ENCODE measurements at places on chromosomes 6 and 20. TPM values are rescaled to one million over a fixed set of nuclear protein-coding genes. Genes with fewer than 3 reads are reported as not detected.

DNA sequence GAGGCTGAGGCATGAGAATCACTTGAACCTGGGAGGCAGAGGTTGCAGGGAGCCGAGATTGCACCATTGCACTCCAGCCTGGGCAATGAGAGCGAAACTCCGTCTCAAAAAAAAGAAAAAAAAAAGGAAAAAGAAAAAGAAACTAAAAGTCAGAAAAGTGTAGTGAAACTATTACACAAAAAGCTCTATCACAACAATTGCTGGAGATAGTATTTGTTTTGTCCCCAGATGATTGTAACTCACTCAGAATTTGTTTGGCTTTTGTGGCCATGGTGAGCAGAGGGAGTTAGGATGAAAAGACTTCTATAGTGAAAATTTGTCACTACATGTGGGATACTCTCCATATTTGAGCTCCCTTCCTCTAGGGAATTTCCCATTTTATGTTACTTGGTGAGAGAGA is 5.2 kb upstream of the GOPC start:
- no peak for DNase-seq

DNA sequence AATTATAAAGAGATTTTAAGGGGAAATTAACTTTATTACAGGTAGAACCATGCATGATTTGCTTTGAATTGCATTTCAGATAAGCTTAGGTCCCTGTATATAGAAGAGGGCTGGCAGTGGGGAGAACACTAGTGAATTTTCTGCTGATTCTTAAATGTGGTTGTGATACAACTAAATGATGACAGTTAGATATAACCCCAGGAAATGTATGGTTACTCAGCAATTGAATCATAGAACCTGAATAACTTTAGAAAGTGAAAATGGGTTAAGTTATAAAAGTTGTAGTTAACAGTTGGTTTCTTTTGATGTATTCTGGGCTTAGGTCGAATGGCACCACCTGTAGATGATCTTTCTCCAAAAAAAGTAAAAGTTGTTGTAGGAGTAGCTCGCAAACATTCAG is 70.1 kb downstream of the PHF3 start:
- no peak for DNase-seq

GRCh38 chr6:153207617-153208016 is 76.5 kb upstream of the RGS17 start:
- DNase-seq, result no peak

GRCh38 chr6:40727271-40727670 is 140.1 kb upstream of the LRFN2 start:
- DNase-seq, result no peak

DNA sequence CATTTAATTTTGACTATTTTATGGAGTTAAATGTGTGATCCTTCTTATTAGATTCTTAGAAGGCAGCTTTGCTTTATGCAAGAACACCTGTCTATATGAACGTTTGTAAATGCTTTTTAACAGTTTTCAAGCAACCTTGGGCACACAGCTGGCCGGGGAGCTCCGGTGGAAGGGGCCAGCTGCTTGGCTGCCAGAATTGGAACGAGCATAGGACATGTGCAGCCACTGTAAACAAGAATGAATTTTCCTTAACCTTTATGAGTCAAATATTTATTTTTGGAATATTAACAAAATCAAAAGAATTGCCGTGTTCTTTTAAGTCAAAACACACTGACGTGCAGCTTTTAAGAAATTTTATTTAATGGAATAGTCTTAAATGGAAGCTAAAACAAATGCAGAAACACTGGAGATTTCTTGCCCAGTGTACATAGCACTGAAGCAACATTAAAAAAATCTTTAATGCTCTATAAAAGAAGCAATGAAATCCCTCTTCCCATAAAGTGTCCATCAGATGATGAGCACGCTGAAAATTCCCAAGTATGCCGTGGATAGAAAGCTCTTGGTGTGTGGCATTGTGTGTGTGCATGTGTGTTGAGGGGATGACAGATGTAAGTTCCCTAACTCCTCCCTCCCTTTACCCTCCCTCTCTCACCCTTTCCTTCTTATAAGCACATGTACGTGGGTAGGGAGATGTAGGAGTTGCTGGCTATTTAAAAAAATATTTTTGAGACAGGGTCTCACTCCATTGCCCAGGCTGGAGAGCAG is 208.9 kb upstream of the EXOC2 start:
- DNase-seq, result peak; percentile 61

GRCh38 chr20:44357020-44357419 is 1.5 kb downstream of the HNF4A start:
- no peak for DNase-seq

TCP11 gene
- polyA plus RNA-seq, result not detected

GRCh38 chr6:143007646-143008045 is 53.0 kb upstream of the AIG1 start:
- DNase-seq, result no peak

GRCh38 chr6:14946753-14947152 is 299.1 kb upstream of the JARID2 start:
- no peak for DNase-seq

EPB41L1 gene
- 25.2 TPM for polyA plus RNA-seq

TRIM10 gene
- polyA plus RNA-seq, result 1.1 TPM

KHDC1 gene
- 7.3 TPM for polyA plus RNA-seq

DNA sequence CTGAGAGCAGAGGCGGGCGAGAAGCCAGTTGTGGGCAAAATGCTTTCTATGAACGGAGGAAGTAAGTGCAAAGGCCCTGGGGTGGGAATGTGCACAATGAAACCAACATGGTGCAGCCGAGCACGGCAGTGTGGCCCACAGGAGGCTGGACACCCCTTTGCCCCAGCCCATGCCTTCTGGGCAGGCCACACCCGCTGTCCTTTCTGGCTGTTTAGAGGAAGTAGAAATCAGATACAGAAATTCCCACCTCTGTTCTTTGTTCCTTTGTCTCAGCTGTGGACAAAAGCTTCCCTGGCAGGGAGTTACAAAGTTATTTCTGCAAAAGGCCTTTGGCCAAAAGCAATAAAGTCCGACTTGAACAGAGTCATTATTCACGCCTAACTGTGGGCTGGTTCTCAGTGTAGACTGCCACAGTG is 11.9 kb downstream of the SULF2 start:
- peak; percentile 48 for DNase-seq

GRCh38 chr20:56735084-56735642 is 106.1 kb downstream of the TFAP2C start:
- DNase-seq, result no peak

DNA sequence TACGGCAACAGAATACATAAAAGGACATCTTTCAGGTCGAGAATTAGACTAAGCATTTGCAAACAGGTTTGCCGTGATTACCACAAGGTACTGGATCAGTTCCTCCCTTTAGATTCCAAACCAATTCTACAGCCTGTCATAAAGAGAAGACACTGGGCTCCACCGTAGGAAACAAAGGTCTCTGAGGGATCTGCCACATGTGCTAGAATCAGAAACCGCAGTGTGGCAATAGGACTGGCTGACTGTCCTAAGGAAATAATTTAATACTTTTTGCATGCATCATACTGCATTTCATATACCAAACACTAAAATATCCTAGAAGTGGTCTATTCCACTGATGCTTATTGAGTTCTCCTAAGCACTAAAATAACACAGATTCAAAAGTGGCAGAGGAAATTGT is 59.2 kb downstream of the POPDC3 start:
- no peak for DNase-seq

RHAG gene
- polyA plus RNA-seq, result not detected

DNA sequence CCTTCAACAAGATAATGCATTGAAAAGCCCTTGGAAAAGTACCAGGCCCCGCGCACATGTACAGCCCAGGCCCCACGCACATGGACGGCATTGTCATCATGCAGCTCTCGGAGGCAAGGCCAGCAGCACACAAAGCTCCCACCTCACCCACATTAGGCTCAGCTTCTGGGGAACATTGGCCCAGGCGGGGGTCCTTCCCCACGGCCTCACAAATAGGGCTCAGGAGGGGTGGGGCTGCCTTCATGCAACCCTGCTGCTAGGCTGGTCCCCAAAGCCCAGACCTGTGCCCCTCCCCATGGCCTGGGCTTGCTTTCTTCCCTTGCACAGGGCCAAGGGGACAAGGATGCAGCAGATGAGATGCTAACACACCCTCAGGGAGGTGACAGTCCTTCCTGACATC is 26.7 kb downstream of the NPEPL1 start:
- DNase-seq, result peak; percentile 2

DNA sequence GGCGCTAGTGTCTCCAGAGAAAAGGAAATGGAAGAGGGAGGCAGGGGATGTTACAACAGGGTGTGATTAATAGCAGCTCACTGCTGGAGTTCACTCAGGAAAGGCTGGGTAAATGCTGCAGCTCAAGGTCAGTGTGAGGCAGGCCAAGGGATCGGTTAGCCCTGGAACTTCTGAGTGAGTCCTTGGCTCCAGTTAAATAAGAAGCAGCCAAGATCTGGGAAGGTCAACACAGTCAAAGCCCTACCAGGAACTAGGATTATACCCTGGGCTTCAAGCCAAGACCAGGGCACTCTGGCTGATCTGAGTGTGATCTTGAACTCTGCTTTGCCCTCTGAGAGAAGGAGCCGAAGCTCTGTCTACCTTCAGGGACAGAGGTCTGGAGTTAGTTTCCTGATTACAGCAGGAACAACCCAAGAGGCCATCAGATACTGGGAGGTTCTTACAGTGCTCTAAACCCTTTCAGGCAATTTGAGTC is 44.3 kb downstream of the TPD52L1 start:
- DNase-seq, result peak; percentile 67

ELOVL2 gene
- polyA plus RNA-seq, result 13.9 TPM

OPRM1 gene
- not detected for polyA plus RNA-seq

- no peak for DNase-seq
Measured at GRCh38 chr20:37317316-37317715, 27.9 kb downstream of the MANBAL start.

- DNase-seq, result no peak
Measured at GRCh38 chr20:55009066-55009465, 533.7 kb downstream of the DOK5 start.

OR2H2 gene
- polyA plus RNA-seq, result not detected

DNA sequence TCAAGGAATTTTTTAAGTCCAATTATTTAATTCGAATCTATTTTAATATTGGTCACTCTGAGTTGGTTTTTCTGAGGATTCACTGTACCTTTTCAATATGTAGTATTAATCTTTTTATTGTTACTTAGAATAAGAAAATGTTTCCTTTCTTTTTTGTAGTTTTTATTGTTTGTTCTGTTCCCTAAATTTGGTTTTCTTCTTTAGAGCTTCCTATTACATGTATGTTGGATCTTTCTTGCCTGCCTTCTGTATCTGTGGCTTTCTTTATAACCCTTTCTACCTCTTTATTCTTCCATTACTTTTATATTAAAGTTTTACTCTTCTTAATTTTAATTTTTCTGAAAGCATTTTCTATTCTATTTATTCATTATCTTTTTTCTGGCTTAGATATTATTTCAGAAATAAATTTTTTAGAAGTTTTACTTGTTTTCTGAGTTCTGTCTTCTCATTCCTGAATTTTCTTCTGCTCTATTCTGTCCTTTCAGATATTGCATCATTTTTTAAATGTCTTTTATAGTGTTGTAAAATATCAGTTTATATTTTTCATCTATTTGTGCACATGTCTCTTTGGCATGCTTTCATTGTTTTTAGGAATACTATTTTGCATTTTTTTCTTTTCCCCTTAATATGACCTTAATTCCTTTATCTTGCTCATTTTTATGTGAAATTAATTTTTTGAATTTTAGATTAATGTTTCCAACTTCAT is 33.6 kb upstream of the UST start:
- DNase-seq, result no peak

GRCh38 chr6:74577619-74578018 is 628.2 kb downstream of the COL12A1 start:
- no peak for DNase-seq

GRCh38 chr6:15329197-15329671 is 83.4 kb downstream of the JARID2 start:
- DNase-seq, result no peak

GRCh38 chr6:156111913-156112312 is 656.3 kb upstream of the NOX3 start:
- DNase-seq, result no peak

DNA sequence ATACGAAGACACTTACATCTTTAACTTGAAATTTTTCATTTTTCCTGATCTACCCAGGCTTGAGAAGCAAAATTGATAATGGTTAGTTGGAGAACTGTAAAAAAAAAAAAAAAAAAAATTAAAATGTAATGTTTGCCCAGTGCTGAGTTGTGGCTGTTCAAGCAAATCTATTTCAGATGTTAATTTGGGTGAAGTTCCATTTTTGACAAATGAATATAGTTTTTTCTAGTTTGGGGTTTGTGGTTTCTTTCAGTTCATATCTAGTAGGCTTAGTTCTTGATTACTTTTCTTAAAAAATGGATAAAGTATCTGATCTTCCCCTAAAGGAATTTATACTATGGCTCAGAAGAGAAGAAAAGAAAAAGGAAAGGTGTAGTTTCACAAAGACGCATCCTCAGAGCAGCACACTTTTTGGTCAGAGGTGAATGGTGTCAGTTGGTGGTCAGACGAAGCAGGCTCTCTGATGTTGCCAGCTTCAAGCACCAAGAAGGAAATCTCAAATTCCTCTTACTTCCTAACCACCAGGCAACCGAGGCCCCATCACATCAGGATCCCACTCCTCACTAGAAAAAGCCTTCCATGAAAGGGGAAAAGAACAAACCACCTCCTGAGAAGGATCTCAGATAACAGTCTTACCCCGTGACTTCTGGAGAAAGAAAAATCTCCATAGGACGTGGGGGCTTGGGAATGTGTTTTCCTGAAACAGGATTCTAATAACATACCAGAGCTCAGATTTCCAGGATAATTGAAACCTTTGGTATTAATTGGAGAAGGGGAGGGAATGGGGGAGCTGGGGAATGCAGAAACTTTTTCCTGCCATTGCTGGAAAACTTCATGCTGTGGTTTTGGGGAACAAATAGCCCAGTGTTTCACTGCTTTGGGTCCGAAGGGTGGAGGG is 396.2 kb downstream of the CD83 start:
- no peak for DNase-seq

DNA sequence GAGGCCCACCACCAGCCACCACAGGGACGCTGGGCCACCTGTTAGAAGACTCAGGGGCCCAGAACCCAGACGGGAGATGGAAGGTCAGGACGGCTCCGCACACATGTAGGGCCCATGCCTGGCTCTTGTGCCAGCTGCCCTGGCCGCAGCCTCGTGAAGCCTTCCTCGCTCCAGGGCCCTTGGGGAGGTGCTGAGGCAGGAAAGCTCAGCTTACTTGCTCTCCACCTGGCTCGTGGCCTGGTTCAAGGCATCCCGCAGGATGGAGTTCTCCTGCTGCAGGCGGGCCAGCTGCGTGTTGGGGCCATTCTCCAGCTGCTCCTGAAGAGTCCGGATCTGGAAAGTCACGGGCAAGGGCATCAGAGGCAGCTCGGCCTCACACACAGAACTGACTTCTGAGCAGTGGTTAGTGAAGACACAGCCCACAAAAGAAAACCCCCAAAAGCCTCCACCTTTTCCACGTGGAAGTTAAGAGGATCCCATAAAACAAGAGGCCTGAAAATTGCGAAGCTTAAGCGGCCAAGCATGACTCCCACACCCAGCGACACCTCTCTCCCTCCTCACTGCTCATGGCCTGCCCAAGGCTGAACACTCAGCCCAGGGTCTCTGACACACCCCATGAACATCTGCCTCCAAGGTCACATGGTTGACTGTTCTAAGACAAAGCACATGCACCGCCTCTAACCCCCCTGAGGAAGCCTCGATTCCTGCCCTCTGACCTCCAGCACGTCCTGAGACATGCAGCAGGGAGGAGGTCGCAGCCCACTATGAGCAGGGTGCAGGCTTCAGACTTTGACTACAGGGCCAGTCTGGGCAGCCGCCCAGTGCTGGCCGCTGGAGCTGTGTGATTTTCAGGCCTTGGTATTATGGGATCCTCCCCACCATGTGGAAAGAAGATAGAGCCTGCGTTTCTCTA is 46.5 kb downstream of the RRBP1 start:
- DNase-seq, result no peak

TUBB2B gene
- 31.2 TPM for polyA plus RNA-seq
